ENCODE measurements at places on chromosomes 11 and 22.

DNA sequence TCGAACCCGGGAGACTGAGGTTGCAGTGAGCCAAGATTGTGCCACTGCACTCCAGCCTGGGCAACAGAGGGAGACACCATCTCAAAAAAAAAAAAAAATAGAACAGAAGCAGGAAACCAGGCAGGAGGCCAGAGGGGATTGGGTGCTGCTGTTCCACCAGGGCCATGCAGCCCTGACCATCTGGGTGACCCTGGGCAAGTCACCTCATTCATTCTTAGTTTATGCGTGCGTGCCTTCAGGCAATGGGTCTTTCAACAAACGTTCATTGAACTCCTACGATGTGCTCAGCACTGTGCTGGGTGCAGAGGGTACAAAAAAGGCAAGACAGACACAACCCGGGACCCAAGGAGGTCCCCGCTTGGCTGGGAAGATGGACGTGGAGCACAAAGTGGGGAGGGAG is 18.3 kb downstream of the RPL3 start:
- DNase-seq = no peak

DNA sequence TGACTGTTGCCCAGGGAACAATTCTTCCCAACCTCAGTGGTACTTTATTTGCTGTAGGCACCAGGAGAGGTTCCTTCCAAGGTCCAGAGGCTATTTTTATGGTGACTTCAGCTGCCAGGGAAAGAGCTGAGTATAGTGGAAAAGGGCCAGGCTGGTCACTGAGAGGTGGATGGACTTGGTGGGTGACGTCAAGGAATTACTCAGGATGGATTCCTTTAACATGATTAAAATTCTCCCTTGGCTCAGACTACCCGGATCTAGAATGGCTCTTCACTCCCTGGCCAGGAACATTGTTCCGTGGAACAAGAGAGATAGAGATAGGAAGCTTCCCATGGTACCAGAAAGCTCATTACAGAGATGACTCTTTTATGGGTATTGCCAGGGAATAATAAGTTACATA is 8.7 kb upstream of the CALCA start:
- no peak for DNase-seq

DNA sequence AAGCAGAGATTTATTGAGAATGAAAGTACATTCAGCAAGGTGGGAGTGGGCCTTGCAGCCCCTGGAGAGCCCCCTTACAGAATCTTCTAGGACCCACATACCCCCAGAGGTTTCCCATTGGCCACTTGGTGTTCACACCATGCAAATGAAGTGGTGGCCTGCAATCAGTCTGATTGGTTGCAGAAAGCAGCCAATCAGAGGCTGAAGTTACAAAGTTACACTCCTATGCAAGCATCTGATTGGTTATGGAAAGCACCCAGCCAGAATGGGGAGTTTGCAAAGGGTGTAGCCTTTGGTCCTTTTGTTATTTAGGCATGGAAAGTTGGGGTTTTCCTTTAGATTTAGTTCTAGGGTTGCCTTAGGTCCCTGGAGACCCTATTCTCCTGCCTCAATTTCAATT is 34.9 kb downstream of the UVRAG start:
- DNase-seq = no peak

GRCh38 chr22:32685512-32685911 is 116.0 kb upstream of the TIMP3 start:
- DNase-seq = no peak

DNA sequence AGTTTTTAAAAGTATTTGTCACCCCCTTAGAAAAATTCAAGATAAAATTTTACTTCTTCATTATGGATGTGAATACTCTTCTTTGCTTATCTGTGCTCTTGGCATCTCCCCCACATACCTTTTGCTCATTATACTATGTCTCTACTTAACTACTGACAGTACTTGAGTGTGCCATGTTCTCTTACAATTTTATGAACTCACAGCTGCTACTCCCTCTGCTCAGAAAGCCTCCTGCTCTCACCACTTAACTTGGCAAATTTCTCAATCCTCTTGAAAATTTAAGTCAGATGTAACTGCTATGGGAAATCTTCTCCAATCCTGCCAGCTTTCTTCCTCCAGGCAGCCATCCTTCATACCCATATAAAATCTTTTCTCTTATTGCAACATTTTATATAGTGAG is 163.4 kb downstream of the CNTN5 start:
- no peak for DNase-seq

DNA sequence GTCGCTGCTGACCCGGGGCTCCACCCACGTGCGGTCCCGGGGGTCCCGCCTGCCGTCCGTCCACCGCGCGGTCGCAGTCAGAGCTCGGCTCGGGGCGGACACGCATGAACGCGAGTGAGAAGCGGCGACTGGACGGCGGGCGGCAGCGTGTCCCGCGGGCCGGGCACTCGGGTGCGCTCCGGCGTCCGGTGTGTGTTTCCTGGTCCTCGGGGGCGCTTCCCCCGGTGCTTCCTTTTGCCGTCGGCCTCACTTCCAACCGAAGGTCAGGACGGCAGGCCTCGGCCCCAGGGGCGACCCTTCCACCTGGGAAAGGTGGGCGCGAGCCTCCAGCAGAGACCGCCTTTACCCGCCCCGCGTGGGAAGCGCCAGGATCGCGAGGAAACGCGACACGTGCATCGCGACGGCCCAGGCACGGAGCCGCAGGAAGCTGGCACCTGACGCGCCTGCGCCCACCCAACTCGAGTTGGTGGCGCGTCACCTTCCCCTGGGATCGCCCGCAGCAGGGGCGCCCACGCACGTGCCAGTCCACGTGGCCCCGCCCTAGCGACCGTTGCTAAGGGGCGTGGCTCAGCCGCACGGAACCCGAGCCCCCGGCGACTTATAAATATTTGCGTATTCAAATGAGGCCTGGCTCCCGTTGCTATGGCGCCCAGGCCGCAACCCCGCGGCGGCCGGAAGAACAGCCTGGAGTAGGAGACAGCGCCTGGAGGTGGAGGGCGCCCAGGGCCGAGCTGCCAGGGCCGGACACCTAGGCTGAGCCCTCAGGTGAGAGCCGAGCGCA is at the start of gene LRRC56:
TSS of gene LRRC56 (plus strand) at position 687 of the 781 bp plus-strand sequence. CDS start 3,158 bp downstream, outside the sequence.
- DNase-seq = peak; percentile 99

- no peak for DNase-seq
Observed at GRCh38 chr22:31323578-31324550, 22.3 kb downstream of the PATZ1 start.

- DNase-seq = peak; percentile 50
Observed at GRCh38 chr11:119729951-119730613, 1.1 kb upstream of the NECTIN1 start.

DNA sequence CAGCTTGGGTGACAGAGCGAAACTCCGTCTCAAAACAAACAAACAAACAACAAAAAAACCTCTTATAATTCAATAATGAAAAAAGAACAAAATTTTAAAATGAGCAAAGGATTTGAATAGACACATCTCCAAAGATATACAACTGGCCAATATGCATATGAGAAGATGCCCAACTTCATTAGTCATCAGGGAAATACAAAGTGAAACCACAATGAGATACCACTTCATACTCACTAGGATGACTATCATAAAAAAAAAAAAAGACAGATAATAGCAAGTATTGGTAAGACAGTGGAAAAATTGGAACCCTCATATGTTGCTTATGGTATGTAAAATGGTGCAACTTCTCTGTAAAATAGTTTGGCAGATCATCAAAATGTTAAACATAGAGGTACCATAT is 28.7 kb upstream of the BARX2 start:
- DNase-seq = no peak

DNA sequence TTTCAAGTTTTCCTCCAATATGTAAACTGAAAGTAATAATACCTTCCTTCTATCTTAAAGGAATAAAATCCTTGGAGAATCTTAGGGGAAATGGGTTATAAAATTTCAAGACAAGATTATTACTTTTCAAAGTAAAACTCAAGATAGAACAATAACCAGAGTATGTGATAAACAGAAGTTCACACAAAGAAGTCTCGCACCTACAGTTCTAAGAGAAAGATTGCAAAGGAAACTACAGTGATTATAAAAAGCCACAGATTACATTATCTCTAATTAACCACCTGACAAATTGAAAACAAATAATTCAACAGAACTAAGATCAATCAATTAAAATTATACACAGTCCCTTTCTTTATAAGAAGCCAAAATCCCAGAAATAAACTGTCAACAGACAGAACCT is 34.0 kb downstream of the AMBRA1 start:
- DNase-seq = no peak

- no peak for DNase-seq
Observed at GRCh38 chr11:4903484-4903883, at the start of gene OR51A7. Gene OR51A7, plus strand, starts transcription at chr11:4903783. Its CDS starts 3,587 bp downstream, at chr11:4907370.

Measured in GM13977 (cell line).